Kidney capillary endothelial cell (primary cell): ENCODE measurements at places on chromosomes 4 and X.

GRCh38 chr4:38857354-38858096 lies 908 bp upstream of the TLR6 start:
- peak; percentile 93 for DNase-seq

- DNase-seq: no peak
These were observed 512.3 kb upstream of the EPHA5 start for GRCh38 chr4:66182636-66183035.

GRCh38 chr4:172686021-172686420 lies 482.6 kb upstream of the GALNT7 start:
- no peak for DNase-seq

GRCh38 chrX:2286731-2287130 lies 214.0 kb downstream of the DHRSX start:
- DNase-seq: no peak

GRCh38 chr4:139776235-139776634 lies 110.6 kb downstream of the MGST2 start:
- no peak for DNase-seq

DNA sequence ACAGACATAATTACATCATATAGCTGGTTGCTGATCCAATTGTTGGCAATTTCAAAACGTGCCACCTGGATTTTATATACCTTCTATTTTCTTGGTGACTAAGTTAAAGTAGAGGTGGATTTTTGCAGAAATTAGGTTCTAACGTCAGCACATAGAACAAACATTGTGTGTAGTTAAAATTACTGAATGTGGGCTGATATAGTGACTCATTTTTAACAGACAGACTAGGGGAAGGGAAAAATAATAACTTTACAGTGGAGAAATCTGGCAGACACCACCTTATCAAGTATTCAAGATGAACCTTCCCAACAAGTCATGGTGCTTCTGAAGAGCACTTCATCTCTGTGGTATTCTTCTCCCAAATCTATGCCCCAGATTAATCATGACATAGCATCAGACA lies 134.5 kb downstream of the UCHL1 start:
- no peak for DNase-seq
